Right renal pelvis (tissue), 4 donors: ENCODE measurements at places on chromosomes 12 and 14.

- DNase-seq = no peak
Measured at GRCh38 chr14:103628221-103628683, 759 bp upstream of the KLC1 start.

- no peak for DNase-seq
Measured at GRCh38 chr14:52988139-52988538, 37.3 kb upstream of the FERMT2 start.

DNA sequence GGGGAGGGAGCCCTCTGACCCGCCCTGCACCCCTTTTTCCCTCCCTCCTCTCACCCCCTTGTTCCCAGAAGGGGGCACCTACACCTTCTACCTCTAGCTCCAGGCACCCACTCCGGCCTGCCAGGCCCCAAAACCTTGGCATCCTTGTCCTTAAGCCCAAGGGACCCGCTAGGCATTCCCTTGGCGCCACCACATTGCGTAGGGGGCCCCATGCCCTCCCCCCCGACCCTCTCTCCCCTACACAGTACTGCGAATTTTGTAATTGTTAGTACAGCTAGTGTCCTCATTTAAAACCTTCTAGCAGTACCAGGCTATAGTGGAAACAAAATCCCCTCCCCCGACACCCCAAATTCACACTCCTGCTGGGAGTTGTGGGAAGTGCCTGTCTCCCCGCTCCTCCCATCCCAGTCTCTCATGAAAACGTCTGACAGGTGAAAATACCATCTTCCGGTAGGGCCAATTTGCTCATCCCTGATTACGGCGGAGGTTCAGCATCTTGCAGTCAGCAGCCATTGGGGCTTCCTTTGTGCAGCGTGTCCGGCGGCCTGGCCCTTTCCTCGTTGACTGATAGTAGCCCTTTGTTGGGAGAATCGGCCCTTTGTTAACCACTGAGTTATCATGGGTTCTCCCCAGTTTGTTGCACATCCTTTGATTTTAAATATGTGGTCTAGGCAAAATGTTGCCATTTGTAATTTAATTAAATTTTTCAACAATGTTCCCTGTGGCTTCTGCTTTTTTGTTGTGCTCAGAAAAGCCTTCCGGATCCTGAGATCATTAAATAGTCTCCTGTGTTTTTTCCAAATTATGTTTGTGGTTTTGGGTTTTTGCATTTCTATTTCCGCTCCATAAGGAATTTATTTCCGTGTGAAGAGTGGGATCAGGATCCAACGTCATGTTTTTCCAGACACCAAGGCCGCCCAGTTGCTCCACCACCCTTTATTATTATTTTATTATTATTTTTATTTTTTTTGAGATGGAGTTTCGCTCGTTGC lies 7.9 kb upstream of the CEP170B start:
- no peak for DNase-seq

DNA sequence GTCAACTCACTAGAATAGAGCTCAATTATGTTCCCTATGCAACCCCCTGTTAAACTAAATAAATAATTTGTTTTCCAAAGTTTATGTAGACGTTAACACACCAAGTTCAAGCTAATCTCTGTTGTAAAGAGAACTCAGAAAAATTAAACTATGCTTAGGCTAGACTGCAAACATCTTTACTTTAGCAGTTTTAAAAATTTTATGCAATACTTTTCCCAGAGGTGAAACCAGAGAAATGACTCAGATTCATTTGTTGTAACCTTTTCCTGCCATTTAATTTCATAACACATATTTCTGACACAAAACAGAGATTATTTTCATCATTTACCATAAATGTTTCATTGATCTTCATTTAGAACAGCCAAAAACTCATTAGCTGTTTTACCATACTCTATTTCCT lies 27.4 kb downstream of the ABCC9 start:
- DNase-seq = no peak

- no peak for DNase-seq
Measured at GRCh38 chr12:71947645-71948105, 9.0 kb downstream of the TPH2 start.

DNA sequence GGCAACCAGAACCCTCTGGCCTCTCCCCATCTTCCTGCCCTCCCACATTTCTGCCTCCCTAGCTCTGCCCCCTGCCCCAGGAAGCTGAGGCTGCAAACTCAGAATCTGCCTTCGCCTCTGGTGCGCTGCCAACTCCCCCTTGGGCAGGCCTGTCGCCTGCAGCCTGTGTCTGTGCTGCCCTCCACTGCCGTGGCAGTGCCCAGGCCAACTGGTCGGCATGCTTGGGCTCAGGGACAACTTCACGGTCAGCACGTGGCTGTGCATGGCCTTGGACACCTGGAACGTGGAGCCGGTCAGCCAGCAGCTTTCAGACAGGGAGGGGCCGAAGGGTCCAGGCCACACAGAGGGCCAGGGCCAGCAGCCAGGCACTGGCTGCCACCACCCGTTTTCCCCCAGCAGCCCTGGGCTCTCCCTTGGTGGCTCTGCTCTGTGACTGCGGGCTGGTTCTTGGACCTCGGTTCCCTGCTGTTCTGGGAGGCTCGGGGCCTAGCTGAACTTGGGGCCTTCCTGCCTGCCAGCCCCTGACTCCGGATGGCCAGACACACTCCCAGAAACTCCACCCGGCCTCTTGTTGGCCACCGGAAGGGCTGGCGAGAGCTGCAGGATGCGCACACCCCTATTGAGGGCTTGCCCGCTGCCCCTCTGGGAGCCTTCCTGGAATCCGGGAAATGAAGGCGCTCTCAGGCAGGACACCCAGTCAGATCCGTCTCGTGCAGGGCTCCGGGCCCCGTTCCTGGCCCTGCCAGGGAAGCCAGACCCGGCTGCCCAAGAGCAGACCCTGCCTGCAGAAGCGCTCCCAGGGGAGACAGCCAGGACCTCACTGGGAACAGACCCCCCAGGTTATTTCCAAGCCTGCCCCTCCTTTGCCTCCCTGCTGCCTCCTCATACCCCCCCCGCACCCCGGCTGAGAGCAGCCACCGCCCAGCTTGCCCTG lies 34.2 kb upstream of the PPP1R13B start:
- no peak for DNase-seq

DNA sequence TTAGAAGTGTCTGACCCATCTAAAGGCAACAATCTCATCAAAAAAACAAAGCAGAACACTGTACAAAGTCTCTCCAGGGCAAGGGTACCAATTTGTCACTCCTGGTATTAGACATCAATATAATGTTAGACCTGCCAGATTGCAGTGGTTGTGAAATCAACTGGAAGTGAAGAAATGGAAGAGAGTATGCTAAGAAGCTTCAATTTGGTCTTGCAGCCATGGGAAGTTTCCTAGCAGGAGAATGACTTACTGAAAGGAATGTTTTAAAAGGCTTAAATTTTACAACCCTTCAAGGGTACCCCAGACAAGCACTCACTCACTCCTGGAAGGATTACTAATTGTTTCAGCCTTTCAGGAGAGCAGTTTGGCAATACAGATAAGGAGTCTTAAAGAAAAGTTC lies 18.9 kb downstream of the LLPH start:
- no peak for DNase-seq

GRCh38 chr12:93348575-93349435 lies 28.9 kb upstream of the NUDT4 start:
- no peak for DNase-seq

DNA sequence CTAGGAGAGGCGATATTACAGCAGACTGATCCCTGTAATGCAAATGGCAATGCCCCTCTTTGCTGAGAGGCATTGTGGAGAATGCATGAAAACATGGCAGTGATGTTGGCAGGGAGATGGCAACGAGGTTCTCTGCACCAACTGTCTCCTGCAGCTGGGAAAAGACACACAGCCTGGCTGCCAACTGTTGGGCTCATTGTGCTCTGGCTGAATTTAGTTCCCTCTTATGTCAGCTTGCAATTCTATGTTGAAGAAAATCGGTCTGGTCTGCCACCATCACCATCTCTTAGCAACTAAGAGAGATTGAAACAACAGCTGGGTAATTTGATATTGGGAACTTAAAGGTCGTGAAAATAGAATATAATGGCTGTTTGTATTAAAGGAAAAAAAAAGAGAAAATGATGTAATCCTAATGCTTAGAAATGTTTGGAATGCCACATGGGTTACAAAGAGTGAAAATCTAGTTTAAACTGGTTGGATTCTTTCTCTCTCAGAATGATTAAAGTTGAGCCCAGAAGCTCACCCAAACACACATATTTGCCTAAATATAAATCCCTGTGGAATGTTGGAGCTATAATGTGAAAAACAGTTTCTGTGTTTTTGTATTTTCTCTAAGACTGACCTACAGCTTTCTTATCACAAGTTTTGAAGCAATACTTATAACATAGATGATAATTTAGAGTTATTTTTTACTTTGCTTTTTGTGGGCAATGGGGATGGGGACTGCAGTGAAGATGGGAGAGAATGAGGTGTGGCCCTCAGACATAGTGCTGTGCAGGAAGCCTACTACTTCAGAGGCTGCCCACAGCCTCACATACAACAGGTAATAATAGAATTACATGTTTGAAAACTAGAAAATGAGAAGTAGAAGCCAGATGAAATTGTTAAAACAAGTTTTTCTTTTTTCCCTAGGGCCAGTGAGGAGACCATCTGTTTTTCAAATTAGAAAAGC lies 143.7 kb downstream of the AKAP6 start:
- DNase-seq = no peak

DNA sequence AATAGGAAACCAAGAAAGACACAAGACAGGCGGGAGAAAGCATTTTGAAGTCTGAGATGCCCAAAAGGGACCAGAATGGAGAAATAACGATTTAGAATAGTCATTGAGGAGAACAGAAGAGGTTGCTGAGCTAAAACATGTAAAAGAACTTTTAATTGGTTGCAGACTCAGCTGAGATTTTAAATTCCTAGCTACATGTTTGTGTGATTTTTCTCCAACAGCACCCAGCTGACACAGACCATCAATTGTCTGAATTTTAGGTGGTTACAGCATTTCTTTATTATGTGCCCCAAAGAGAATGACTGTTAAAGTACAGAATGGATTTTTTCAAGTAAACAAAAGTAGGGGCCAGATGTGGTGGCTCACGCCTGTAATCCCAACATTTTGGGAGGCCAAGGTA lies 50.3 kb downstream of the BAZ1A start:
- no peak for DNase-seq

DNA sequence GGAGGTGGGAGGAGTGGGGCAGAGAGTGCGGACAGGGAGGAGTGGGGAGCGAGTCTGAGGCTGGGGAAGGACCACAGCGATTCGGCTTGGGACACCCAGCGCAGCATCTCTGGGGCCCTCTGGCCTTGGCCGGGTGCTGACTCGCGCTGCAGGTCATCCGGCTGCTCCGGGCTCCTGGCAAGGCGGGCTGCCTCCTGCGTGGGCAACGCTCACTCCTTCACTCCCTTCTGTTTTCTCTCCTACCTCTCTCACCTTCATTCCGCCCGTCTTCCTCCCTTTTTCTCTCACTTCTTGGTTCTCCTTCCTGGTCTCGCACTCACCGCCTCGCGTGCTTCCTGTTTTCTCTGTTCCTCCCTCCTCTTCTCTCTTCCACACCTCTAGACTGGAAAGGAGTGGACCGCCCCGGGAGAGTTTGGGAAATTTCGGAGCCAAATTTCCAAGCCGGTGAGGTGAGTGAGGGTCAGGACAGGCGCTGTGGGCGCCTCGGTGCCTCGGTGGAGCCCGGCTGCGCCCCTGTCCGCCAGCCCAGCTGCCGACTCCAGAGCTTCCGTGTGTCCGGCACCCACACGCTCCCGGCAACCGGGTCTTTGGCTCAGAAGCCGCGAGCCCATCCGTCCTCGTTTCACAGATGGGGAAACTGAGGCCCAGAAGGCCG lies 86.7 kb downstream of the B4GALNT3 start:
- no peak for DNase-seq
